ENCODE measurements at places on chromosomes 2 and 18.
A peak's percentile ranks its signal among the peaks of the same experiment; 100 is the strongest.

DNA sequence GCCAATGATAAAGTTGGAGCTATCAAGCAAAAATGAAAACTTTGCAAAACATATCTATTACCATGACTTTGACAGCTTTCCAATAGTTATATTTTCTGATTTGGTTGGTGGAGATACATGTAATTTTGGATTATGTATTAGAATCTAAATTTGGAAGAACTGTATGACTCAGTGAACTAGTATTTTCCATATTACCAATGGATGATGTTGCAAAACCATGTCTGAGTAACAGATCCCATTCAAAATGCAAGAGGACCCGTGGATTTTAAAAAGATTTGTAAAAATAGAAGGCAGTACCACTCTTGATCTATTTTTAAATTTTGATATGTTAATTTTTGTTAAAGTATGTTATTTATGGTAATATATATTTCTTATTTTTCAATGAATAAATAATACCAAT lies 83.0 kb downstream of the TAF4B start:
- no peak for ATAC-seq

- ATAC-seq, result peak; percentile 64
Observed at GRCh38 chr2:206275312-206276055, 1.0 kb downstream of the ZDBF2 start.

- ATAC-seq, result no peak
Observed at GRCh38 chr2:234812851-234813250, 139.0 kb upstream of the SH3BP4 start.

- ATAC-seq, result no peak
Observed at GRCh38 chr2:219172231-219173154, 2.7 kb upstream of the SLC23A3 start.

- no peak for ATAC-seq
Observed at GRCh38 chr2:202695166-202695565, 60.4 kb downstream of the FAM117B start.
